Activated naive CD4-positive, alpha-beta T cell treated with anti-CD3 and anti-CD28 coated beads, Interleukin-2, amount 10 ng/mL, durations not matched to agents 7 days and 5 days (primary cell): ENCODE measurements at places on chromosomes 1 and 21.

DNA sequence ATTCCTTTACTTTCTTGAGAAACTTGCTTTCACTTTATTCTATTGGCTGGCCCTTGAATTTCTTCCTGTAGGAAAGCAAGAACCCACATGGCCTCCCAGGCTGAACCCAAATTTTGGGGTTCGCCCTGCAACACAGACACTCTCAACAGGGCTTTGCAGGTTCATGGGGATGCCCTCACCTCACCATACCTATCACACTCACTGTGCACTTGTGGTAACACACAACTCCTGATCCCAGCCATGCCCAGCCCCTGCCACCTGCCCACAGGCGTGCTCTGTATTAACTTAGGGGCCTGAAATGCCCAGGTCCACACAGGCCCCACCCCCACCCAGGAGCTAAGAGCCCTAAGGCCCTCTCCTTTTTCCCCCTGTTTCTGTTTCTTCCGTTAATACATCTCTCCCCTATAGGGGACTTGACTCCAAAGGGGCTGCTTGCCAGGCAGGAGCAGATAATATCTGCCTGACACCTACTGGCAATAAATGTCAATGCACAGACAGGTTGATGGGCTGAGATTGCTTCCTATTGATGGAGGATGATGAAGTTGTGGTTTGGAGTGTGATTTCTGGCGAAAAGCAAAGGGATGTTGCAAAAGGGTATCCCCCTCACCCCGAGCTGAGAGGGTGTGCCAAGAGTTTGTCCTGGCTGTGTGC is 171.5 kb downstream of the AJAP1 start:
- H3K4me1 ChIP-seq, result no peaks in the 10 kb centered on the region
- no peak for DNase-seq
- H3K27me3 ChIP-seq, result no peaks in the 10 kb centered on the region
- H3K4me3 ChIP-seq, result no peak overlapping the region
- no peaks in the 10 kb centered on the region for H3K36me3 ChIP-seq

DNA sequence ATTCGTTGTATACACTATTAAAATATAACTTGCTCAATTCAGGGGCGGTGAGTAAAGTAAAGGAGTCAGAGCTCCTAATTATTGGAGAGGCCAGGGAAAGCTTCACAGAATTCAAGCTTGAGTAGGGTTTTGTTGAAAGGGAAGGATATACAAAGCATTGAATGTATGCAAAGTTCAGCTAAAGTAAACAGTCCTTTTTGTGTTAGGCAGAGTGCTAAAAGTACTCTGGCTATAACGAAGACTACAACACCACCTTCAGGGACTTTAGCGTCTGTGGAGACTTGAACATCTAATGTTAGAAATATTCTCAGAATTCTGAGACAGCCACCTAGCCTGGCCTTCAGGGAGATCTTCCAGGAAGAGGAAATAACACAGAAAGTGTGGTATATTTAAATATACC is 1.1 kb downstream of the FALEC start:
- no peak for DNase-seq
- H3K27me3 ChIP-seq, result peaks cover 4% of the 10 kb centered on the region
- H3K27ac ChIP-seq, result peak overlapping the region; percentile 61
- peak overlapping the region; percentile 85 for H3K4me3 ChIP-seq
- no peaks in the 10 kb centered on the region for H3K36me3 ChIP-seq

GRCh38 chr1:39105061-39105840 is 79.1 kb downstream of the NDUFS5 start:
- H3K36me3 ChIP-seq, result no peaks in the 10 kb centered on the region
- peaks cover 33% of the 10 kb centered on the region for H3K4me1 ChIP-seq
- H3K27me3 ChIP-seq, result peaks cover 32% of the 10 kb centered on the region
- peak; percentile 77 for DNase-seq
- no peak overlapping the region for H3K27ac ChIP-seq

DNA sequence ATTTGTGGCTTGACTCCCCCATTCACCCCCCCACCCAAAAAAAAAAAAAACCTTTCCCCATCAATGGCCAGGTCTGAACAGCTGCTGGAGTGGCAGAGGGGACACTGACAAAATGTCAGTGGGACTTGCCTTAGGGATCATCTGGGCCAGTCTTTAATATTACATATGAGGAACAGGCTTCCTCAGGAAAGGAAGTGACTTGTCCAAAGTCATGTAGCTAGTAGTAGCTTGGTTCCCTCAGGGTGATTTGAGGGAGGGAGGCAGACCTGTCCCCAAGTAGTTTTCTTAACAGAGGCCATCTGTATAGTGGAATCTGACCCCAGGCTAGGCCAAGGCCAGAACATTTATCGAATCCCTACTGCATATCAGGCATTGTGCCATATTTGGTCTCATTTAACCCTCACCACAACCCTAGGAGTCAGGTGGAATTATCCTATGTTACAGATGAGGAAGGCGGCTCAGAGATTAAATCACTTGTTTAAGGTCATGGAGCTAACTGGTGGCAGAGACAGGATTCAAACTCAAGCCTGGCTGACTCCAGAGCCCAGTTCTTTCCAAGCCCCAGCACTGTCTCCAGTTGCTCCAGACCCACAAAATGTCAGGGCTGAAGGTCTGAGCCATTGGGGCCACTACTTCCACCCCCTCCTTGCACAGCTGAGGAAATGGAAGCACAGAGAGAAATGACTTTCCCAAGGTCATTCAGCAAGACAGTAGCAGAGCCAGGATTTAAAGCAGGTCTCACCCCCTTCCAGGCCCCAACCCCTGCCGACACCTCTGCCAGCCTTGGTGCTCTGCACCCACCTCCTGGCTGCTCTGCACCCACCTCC is 10.4 kb downstream of the ZBTB7B start:
- H3K4me3 ChIP-seq, result peak overlapping the region; percentile 93
- peak overlapping the region; percentile 87 for H3K27ac ChIP-seq
- no peak for DNase-seq
- H3K27me3 ChIP-seq, result no peaks in the 10 kb centered on the region
- peaks cover 57% of the 10 kb centered on the region for H3K36me3 ChIP-seq
- peaks cover 81% of the 10 kb centered on the region for H3K4me1 ChIP-seq

- no peak overlapping the region for H3K27ac ChIP-seq
- H3K36me3 ChIP-seq, result no peaks in the 10 kb centered on the region
Observed at GRCh38 chr1:155044812-155045657, 6.1 kb upstream of the ADAM15 start.
